ENCODE measurements at places on chromosomes 12 and 14. TPM values are rescaled to one million over a fixed set of nuclear protein-coding genes. Genes with fewer than 3 reads are reported as not detected.

Gene AQP6
- total RNA-seq = not detected

Gene OAS1
- not detected for total RNA-seq

GRCh38 chr14:30915596-30915995 lies 41.2 kb downstream of the COCH start:
- DNase-seq = no peak

DNA sequence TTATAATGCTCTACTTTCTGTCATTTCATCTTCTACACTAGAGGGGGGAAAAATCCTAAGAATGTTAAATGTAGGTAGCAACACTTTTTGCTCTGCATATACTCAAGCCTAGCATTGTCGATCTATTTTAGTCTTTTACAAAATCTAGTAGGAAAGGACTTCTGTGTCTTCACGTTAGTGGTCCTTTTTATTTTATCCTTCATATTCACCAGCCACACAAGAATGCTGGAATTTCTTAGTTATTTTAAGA lies 253.0 kb upstream of the FLRT2 start:
- no peak for DNase-seq
